ENCODE measurements at places on chromosomes 5 and 9. TPM values are rescaled to one million over a fixed set of nuclear protein-coding genes. Genes with fewer than 3 reads are reported as not detected.

GFPT2 gene
- total RNA-seq: 2.2 TPM

NPDC1 gene
- 33.3 TPM for total RNA-seq

- no peak for DNase-seq
Observed at GRCh38 chr5:171031977-171032376, 170.2 kb downstream of the RANBP17 start.

GRCh38 chr5:150603052-150603451 lies 37.4 kb upstream of the SYNPO start:
- DNase-seq: no peak

DNA sequence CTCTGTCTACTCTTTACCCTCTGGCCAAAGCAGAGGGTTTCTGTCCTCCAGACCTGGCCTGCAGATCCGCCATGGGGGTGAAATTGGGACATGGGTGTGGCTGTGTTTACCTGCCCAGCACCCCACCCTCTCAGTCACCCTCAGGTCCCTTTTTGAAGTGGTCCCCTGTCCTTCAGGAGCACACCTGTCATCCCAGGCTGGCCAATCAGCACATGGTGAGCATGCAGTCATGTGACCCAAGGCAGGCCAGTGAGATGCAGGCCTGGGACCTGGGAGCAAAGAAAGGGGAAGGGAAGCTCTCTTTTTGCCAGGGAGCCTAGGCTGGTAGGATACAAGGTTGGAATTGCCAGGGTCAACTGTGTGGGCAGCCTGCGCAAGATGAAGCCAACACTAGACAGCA lies 28.3 kb upstream of the IER5L start:
- DNase-seq: no peak

RMRP gene
- total RNA-seq: 23,421 TPM
